Activated CD8-positive, alpha-beta T cell treated with anti-CD3 and anti-CD28 coated beads, Interleukin-2, amount 10 ng/mL, durations not matched to agents 7 days and 5 days (primary cell): ENCODE measurements at places on chromosomes 12 and 14. TPM values are rescaled to one million over a fixed set of nuclear protein-coding genes. Genes with fewer than 3 reads are reported as not detected.

DNA sequence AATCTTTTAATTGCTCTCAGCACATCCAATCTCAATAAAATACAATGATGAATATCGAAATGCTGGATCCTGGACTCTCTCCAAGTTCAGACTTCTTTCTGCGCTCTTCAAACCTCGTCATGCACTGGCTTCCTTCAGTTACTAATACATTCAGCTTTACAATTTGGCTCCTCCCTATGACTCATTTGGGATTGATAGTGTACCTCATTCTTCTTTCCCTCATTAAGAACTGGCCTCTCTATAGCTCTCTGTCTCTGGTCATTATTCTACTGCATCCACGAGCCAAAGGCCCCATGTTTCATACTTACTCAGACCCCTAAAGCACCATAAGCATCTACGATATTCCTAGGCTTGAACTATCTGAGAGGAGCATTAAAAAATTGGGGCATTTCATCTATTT, 4.9 kb downstream of the TSPAN8 start:
- no peaks in the 10 kb centered on the region for H3K27me3 ChIP-seq
- no peak overlapping the region for H3K27ac ChIP-seq
- no peak for DNase-seq
- H3K36me3 ChIP-seq = no peaks in the 10 kb centered on the region
- H3K4me3 ChIP-seq = no peak overlapping the region

- peaks cover 6% of the 10 kb centered on the region for H3K4me1 ChIP-seq
- H3K27me3 ChIP-seq = no peaks in the 10 kb centered on the region
- H3K27ac ChIP-seq = no peak overlapping the region
- no peak overlapping the region for H3K4me3 ChIP-seq
- DNase-seq = no peak
These were observed 3.9 kb upstream of the ENDOU start for GRCh38 chr12:47729233-47729632.

FOXA1 gene
- total RNA-seq = not detected

- no peak overlapping the region for H3K4me3 ChIP-seq
- H3K36me3 ChIP-seq = no peaks in the 10 kb centered on the region
- no peak overlapping the region for H3K27ac ChIP-seq
- no peaks in the 10 kb centered on the region for H3K27me3 ChIP-seq
- DNase-seq = no peak
- peaks cover 33% of the 10 kb centered on the region for H3K4me1 ChIP-seq
These were observed 17.9 kb downstream of the PACS2 start for GRCh38 chr14:105332350-105332874.

DNA sequence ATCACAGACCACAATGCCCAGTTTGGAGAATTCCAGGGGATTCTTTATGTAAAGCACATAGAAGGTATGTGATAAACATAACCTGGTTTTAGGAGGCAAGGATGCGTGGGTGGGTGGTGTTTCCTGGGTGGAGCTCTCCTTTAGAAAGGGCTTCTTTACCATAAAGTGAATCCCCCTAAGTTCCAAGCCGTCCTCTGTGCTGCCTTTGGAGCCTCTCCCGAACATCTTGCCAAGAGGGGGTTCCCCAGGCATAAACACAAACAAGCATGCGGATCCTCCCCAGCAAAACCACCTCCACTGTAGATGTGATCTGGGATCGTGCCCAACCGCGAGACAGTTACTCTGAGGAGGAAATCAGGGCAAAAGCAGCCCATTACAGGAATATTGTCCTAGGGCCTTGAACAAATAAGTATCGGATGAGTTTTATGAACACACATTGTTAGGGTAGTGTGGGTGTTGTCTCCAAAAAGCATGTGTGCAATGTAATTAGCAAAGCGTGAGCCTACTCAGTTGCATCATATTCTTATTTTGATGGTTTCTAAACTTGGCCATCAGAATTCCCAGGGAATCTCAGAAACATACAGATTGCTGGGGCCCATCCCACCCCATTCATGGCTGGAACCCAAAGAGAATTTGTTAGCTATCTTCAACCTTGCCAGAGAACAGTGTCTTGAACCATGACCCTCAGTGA, 48.8 kb upstream of the CORO1C start:
- no peak overlapping the region for H3K4me3 ChIP-seq
- peaks cover 2% of the 10 kb centered on the region for H3K27me3 ChIP-seq
- DNase-seq = no peak
- no peaks in the 10 kb centered on the region for H3K4me1 ChIP-seq
- no peaks in the 10 kb centered on the region for H3K36me3 ChIP-seq
- H3K27ac ChIP-seq = no peak overlapping the region

DNA sequence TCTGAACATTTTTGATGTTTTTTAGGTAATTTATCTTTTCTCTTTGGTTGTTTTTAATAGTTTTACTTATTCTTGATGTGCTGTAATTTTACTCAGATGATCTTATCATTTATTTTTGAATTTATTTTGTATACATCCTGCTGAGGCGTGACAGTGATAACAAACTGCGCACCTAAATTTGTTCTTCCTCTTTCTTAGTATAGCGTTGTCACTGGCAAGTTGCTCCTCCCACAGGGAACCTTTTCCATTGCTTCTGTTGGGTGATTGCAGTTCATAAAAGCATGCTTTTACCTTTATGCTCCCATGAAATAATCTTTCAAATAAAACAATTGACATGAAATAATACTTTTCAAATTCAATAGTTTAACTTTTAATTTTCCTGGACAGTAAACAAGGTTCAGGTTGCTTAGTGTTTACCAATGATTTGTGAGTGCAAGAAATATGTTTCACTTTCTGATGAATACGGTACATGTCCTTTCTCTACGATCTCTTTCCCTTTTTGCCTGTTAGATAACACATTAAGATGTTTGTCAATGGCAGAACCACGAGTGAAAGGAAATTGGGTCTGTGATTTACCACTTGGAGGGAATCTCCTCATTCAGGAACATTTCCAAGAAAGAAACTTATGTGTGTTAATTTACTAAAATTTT, 223.3 kb downstream of the CCDC91 start:
- H3K27ac ChIP-seq = no peak overlapping the region
- H3K36me3 ChIP-seq = peaks cover 4% of the 10 kb centered on the region
- no peaks in the 10 kb centered on the region for H3K27me3 ChIP-seq
- no peak for DNase-seq
- H3K4me1 ChIP-seq = no peaks in the 10 kb centered on the region

DNA sequence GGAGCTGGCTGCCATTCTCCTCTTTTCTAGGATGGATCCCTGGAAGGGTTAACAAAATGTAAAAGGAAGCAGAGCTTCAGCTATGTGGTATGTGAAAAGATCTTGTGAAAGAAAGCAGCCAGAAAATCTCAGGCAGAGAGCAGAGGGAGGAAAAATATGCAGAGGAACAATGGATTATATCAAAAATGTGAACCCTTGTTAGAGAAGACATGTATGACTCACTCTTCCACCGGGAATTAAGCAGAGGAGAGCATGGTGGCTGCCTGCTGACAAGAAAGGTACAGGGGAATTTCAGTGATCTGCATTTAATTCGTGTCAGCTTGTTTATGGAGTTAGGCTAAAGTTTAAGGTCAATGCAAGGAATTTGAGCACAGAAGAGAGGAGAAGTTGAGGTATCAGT, 46.3 kb downstream of the KCNA1 start:
- no peaks in the 10 kb centered on the region for H3K36me3 ChIP-seq
- no peaks in the 10 kb centered on the region for H3K4me1 ChIP-seq
- H3K4me3 ChIP-seq = no peak overlapping the region
- H3K27ac ChIP-seq = no peak overlapping the region
- H3K27me3 ChIP-seq = peaks cover 18% of the 10 kb centered on the region
- DNase-seq = no peak

DNA sequence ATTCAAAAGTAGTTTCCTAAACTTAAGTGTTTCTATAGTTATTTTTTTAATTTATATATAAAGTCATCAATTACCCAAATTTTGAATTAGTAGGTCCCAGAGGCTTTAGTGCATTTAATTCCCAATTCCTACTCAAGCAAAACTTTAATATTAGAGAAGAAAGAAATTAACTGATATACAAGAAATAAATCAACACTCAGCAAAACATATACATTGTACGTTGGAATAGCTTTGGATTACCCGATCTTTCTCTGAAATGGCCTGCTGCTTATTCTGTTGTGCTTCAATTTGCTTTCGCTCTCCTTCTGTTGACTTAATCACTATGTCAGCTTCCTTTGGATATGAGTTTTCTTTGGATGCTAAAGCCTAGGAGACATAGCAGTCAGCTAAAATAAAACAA, 18.2 kb downstream of the RPAP3 start:
- peaks cover 30% of the 10 kb centered on the region for H3K36me3 ChIP-seq
- H3K27me3 ChIP-seq = no peaks in the 10 kb centered on the region
- no peak for DNase-seq
- no peaks in the 10 kb centered on the region for H3K4me1 ChIP-seq
- H3K27ac ChIP-seq = no peak overlapping the region

PPM1H gene
- total RNA-seq = not detected

- peaks cover 12% of the 10 kb centered on the region for H3K4me1 ChIP-seq
- no peaks in the 10 kb centered on the region for H3K27me3 ChIP-seq
- peak; percentile 81 for DNase-seq
- H3K27ac ChIP-seq = peak overlapping the region; percentile 50
- no peak overlapping the region for H3K4me3 ChIP-seq
These were observed 17.4 kb downstream of the RPS6KL1 start for GRCh38 chr14:74905595-74906142.

REP15 gene
- not detected for total RNA-seq

GRCh38 chr14:91127401-91127801, 13.5 kb downstream of the DGLUCY start:
- H3K27me3 ChIP-seq = no peaks in the 10 kb centered on the region
- no peak overlapping the region for H3K4me3 ChIP-seq
- peaks cover 36% of the 10 kb centered on the region for H3K4me1 ChIP-seq
- peaks cover 81% of the 10 kb centered on the region for H3K36me3 ChIP-seq
- no peak overlapping the region for H3K27ac ChIP-seq

- no peaks in the 10 kb centered on the region for H3K4me1 ChIP-seq
- H3K4me3 ChIP-seq = no peak overlapping the region
- DNase-seq = no peak
- no peaks in the 10 kb centered on the region for H3K27me3 ChIP-seq
- no peaks in the 10 kb centered on the region for H3K36me3 ChIP-seq
These were observed 108.5 kb downstream of the SRGAP1 start for GRCh38 chr12:63952995-63953394.

SERPINA5 gene
- not detected for total RNA-seq

LBHD2 gene
- total RNA-seq = not detected
